ENCODE measurements at places on chromosomes 5 and 9. TPM values are rescaled to one million over a fixed set of nuclear protein-coding genes. Genes with fewer than 3 reads are reported as not detected.

GRCh38 chr5:75510836-75511434, 494 bp downstream of the CERT1 start:
- peak; percentile 86 for DNase-seq

DNA sequence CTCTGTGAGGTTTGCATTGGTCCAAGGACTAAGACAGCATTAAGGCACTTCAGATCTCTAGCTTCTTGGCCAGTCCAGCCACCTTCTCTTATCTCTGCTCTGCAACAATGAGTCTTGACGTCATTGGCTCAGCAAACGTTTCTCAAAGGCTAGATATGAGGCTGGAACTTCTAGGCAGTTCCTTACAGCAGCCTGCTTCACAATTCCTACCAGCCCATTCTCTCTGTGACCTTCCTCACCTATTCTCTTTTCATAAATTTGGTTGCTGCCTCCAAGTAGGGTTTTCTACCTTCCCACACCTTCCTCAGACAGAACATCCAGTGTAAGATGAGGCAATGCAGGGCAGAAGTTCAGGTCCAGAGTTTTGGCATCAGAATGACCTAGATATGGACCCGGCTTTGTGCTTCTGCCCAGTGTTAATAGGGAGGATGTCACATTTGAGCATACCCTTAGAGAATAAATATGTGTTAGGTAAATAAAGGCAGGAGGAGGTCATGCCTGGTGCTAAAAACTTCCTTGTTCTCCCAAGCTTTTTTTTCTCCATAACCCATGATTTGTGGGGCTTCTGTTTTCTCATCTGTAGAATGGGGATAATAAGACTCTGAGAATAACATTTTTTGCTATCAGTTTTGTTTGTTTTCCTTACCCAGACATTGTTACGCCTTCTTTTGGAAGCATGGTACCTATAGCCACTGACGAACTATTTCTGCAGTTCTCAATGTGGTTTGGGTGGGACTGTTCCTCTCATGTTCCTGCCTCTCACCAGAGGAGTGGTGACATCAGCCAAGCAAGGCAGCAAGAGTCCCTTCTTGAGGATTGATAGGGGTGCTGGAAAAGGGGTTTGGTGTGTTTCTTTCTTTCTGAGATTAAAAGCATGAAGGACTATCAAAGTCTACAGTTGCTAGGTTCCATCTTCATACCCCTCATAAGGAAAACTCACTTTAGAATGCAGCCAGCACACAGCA, 220.6 kb upstream of the TRIM32 start:
- no peak for DNase-seq

DNA sequence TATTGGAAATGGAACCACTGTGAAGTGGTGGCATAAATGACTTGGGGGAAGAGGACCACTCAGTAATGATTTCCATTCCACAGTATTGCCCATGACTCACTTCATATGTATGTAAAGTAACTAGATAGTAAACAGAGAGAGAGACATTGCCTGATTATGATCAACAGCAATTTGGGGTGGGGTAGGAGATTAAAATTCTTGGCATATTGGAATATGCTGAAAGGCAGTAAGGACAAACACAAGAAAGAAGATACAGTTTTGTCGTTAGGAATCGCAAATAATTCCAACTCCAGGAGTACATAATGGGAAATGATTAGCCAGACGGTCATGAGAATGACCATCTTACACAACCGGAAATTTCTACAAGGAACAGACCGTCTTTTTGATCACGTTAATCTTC, 1.5 kb upstream of the HMGCS1 start:
- DNase-seq = no peak

DNA sequence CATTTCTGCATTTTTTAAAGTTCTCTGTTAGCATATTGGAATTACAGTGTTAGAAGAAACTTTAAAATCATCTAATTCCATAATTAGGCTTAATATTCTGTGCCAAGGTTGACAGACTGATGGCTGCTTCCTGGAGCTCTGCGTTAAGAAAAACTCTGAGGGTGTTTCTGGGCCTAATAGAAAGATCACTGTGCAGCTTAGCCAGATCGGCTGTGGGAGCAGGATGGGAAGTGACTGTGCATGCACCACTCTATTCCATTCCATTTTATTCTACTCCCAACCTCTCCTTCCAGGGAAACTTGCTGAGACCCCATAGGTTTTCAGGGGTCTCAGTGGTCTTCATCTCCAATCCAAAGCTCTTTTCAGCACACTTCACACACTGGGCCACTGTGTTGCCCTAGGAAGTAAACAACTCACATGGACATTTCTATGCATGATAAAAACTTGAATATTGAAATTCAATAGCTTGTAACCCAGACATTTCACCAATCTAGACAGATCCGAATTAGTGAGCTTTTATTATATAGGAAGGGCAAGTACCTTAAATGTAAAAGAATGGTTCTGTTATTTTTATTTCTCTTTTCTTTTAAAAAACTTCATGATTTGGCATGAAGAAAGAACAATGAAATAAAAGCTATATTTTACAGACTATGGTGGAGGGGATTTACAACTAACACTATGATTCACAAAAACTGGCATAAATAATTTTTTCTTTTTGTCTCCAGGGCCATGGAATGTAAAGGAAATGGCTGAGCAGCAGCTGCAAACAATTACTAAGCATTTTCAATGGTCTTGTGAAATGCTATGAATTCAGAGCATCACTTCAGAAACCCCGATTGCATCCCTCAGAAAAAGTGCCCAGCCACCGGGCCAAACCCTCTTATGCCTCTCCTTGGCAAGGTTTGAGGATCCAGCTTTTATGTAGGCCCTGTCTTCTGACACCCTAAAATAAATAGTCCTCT, 51.4 kb upstream of the DAB2 start:
- DNase-seq = no peak

DNA sequence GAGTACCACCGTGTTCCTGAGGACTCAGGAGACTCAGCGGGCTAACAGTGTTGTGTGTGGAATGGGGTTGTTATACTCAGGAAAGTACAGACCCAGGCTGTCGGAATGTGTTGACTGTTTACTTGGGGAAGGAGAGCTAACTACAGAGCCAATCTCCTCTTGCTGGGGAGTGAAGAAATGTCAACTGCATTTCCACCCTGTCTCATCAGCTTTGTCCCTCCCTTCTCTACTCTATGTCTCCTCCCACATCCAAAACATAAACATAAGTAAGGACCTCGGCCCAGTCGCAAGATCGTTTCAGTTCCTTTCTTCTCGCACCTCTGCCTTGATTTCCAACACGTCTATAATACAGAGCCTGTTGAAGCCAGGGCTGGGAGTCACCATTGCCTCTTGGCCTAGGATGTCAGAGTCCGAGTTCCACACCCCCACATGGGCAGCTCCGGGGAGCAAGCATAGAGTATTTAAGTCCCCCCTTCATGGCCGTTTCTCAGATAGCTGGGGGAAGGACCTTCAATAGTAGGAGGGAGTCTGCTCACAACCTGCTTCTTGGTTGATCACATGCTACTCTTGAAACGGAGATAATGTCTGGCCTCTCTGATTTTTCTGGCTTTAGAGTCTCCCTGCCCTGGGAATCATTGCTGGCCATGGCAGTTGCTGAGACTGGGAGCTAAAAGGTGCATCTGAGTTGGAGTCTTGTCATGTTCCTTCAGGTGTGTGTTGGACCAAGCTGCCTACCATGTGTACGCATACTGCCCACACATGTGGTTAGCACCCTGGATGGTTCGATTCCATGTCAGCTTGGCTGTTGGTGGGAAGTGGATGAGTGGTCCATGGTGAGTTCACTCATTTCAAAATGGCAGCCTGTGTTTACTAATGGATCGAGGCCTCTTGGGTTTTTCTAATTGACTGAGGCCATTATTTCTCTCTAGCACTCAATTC, 147.3 kb downstream of the MTX3 start:
- no peak for DNase-seq

Gene VCAN
- 104 TPM for polyA plus RNA-seq

DNA sequence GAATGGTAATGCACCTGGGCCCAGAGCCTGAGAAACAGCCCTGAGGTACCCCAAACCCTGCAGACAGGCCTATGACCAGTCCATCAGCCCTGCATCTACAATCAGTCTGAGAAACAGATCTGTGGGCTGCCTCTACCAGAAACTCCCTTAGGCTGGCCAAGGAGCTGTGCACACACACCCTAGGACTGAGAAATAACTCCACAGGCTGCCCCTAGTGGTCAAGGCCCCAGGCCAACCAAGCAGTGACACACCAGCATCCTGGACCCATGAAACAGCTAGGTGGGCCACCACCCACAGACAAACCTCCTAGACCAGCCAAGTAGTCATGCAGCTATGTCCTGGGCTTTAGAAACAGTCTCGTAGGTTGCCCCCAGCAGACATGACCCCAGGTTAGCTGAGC, 253.6 kb upstream of the VLDLR start:
- no peak for DNase-seq

DNA sequence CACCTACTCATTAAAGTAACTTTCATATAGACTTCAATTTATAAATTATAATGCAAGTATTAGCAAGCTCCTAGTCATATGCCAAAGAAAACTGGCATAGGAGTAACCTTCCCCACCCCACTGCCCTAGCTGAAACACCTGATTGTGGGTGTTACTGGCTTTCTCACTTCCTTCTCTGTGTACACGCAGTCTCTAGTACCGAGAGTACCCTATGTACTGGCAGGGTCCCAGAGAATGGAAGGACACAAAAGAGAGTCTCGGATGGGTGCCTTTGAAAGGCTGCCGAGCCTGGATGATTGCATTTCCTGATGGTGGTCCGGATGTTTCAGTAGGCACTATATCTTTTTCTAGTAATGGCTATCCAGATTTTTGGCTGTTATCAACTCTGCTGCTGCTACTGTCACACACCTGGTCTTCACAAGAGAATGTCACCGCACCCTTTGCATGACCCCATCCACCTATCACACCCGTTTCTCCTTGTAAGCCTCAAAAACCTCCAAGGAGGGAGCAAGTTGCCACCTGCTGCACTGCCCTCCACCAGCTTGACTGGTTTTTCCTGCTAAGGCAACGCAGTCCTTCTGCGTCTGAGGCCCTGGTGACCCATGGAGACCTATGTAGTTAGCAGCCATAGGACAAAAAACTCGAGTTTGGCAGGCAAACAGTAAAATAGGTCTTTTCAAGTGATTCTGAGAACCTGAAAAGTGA, 53.8 kb upstream of the CLINT1 start:
- peak; percentile 51 for DNase-seq

Gene BTNL9
- 0.11 TPM for polyA plus RNA-seq

Gene IFNA21
- polyA plus RNA-seq = not detected

DNA sequence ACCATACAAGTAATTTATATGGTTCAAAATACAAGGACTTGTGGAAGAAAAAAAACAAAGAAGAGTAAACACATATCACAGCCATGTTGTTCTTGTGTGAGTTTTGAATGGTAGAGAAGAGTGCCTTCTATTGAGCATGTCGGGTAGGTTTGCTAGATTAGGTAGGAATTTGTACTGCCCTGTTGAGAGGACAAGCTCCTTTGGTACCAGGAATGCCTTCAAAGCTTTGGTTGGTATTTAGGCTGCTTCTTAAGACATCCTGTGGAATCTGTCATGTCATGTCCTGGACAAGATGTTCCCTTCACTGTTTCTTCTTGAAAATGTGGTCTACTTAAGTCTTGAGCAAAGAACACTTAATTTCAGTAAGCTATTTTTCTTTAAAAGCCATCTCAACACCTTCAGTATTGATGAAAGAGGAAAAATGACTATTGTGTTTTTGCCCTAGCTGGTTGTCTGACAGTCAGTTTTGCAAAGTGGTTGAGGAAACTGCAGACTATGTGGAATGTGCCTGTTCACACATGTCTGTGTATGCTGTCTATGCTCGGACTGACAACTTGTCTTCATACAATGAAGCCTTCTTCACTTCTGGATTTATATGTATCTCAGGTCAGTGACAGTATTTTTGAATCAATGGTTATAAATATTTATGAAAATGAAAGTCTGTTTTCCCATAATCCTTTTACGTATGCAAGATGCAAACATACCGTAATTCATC, 296.9 kb downstream of the ADGRV1 start:
- DNase-seq = no peak

Gene TLX3
- polyA plus RNA-seq = 0.22 TPM

DNA sequence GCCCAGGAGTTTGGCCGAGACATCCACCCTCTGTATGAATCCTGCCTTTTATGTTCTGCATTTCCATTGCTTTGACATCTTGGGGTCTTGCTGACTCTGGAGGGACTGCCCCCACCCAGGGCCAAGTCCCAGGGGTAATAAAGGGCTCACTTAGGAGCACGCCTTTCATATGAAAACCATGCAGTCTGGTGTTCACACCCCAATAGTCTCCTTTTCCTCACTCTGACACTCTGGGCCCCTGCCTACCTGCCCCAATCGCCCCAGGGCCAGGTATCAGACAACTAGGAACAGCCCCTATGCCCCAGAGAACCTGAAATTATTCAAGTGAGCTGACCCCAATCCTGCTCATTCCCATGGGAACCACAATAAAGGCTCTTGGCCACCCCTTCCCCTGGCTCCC, 33.1 kb upstream of the RAPGEF1 start:
- DNase-seq = no peak

DNA sequence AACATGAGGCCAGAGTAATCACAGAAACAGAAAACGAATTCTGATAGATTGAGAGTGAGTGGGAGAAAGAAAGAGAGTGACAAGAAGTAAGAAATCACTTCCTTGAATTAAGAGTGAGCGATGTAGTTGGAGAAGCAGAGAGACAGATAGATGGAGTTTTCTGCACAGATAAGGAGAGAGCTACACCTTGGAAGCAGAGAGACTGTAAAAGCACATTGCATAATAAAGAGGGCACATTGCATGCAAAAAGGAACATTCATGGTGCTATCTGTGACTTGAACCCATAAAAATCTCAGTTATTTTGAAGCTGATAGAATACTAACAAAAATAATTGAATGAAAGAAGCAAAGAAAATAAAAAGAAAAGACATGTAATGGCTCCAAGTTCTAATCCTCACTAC, 943.8 kb downstream of the NR2F1-AS1 start:
- DNase-seq = no peak

Gene HRH2
- polyA plus RNA-seq = 2.2 TPM

DNA sequence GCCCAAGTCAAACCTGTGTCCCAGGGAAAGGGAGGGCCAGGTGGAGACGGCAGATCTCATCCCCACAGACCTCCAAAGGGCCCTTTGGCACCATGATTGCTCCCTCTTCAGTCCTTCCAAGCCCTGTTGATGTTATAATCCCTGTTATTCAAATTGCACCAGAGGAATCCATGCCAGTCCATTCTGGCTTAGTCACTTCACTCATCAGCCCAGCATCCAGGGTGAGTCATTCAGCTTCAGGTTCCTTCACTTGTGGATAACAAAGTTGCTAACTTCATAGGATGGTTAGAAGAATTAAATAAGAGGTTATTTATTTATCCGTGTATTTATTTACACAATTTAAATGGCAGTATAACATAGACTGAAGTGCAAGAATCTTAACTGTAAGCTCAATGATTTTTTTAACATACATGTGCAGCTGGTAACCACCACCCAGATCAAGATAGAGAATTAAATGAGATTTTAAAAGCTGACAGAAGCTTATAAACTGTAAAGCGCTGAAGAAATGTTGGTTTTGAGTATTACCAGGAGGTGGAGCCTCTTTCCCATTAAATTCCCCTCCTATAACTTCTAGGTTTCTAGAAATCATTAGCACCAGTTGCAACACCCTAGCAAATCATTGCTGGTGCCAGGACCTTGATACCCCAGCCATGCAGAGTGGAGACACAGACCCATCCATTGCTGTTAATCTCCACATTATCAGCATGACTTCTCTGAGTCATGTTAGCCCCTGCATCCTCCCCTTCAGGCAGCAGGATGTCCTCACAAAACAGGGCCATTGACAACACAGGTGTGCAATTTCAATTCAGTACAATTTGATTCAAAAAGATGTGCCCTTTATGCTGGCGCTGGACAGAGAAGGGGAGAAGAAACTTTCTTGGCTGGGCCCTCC, 77.4 kb downstream of the SEC61B start:
- peak; percentile 39 for DNase-seq
